ENCODE measurements at places on chromosomes 11 and 22.
A peak's percentile ranks its signal among the peaks of the same experiment; 100 is the strongest.

DNA sequence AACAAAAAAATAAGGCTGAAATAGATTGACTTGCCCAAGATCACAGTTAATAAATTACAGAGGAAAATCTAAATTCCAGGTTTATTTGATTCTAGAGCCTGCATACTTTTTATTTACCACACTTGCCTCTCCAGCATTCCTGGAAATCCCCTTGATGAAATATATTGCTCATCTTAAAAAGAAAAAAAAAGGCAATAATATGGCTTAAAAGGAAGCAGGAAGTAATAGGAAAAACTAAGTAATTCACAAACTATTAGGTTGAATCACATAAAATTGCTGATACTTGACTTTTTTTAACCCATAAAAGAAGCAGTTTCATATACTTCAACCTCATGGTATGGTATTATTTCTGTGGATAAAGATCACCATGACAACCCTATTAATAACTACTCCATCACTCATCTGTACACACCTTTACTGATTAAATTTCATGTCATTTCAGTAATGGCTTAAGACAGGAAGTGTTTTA lies 52.9 kb downstream of the COPB1 start:
- no peak for DNase-seq
- no peaks in the 10 kb centered on the region for H3K27me3 ChIP-seq

GRCh38 chr22:30902496-30903357 lies 65.8 kb downstream of the MORC2 start:
- H3K4me3 ChIP-seq = no peak overlapping the region
- no peaks in the 10 kb centered on the region for H3K4me1 ChIP-seq
- H3K27ac ChIP-seq = no peak overlapping the region
- peaks cover 14% of the 10 kb centered on the region for H3K36me3 ChIP-seq

- no peak overlapping the region for H3K27ac ChIP-seq
- no peaks in the 10 kb centered on the region for H3K4me1 ChIP-seq
- no peaks in the 10 kb centered on the region for H3K27me3 ChIP-seq
- no peak overlapping the region for H3K4me3 ChIP-seq
- H3K36me3 ChIP-seq = no peaks in the 10 kb centered on the region
- no peak for DNase-seq
Observed at GRCh38 chr11:110883256-110883655, 171.0 kb upstream of the ARHGAP20 start.

DNA sequence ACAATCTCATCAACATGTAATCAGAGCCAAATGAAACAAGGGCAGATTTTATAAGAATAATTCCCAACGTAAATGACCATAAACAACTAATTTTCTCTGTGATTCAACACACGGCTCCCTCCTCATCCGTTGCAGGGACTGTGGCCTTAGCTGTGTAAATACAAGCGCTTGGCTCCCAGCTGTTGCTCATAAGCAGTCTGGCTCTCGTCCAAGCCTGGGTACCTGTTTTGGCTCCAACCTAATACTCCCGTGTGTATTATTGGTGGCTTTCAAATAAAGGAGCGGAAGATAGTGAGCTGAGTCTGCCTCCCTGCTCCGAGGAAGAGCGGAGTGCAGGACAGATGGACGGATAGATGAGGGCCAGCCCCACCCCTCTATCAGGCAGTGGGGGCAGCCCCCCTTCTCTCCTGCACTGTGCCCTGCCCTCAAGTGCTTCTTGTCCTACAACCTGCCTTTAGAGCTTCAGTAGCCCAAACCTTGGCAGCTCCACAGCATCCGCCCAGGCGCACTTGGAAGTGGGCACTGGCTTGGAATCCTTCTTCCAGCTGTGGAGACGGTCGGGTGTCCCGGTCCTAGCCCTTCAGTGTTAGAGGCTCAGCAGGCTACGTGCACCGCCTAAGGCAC lies 670.9 kb downstream of the BRD1 start:
- no peaks in the 10 kb centered on the region for H3K4me1 ChIP-seq
- H3K27ac ChIP-seq = no peak overlapping the region
- DNase-seq = peak; percentile 71
- H3K36me3 ChIP-seq = no peaks in the 10 kb centered on the region
- H3K4me3 ChIP-seq = no peak overlapping the region
- peaks cover 70% of the 10 kb centered on the region for H3K27me3 ChIP-seq

- no peaks in the 10 kb centered on the region for H3K36me3 ChIP-seq
- no peak overlapping the region for H3K4me3 ChIP-seq
- no peaks in the 10 kb centered on the region for H3K4me1 ChIP-seq
- H3K27ac ChIP-seq = no peak overlapping the region
Observed at GRCh38 chr11:6124245-6124644, 16.8 kb downstream of the OR56B4 start.

DNA sequence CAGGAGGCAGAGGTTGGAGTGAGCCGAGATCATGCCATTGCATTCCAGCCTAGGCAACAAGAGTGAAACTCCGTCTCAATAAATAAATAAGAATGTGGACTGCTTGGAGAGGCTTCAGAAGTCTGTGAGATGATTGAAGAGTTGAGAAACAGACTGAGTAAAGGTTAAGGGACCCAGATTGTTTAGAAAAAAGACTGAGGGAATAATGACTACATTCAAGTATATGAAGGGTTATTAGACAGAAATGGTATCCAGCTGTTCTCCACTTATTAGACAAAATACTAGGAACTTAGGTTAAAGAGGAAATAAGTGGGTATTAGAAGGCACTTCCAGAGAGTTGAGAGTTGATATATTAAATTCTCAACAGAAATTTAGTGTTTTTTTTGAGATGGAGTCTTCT lies 10.5 kb upstream of the YAP1 start:
- H3K4me3 ChIP-seq = no peak overlapping the region
- no peaks in the 10 kb centered on the region for H3K27me3 ChIP-seq
- no peaks in the 10 kb centered on the region for H3K36me3 ChIP-seq
- no peak for DNase-seq
- H3K4me1 ChIP-seq = no peaks in the 10 kb centered on the region
- H3K27ac ChIP-seq = no peak overlapping the region

- H3K27ac ChIP-seq = no peak overlapping the region
- no peak for DNase-seq
- peaks cover 17% of the 10 kb centered on the region for H3K36me3 ChIP-seq
- peaks cover 5% of the 10 kb centered on the region for H3K4me1 ChIP-seq
Observed at GRCh38 chr11:19934828-19935259, 222.2 kb downstream of the NAV2 start.

DNA sequence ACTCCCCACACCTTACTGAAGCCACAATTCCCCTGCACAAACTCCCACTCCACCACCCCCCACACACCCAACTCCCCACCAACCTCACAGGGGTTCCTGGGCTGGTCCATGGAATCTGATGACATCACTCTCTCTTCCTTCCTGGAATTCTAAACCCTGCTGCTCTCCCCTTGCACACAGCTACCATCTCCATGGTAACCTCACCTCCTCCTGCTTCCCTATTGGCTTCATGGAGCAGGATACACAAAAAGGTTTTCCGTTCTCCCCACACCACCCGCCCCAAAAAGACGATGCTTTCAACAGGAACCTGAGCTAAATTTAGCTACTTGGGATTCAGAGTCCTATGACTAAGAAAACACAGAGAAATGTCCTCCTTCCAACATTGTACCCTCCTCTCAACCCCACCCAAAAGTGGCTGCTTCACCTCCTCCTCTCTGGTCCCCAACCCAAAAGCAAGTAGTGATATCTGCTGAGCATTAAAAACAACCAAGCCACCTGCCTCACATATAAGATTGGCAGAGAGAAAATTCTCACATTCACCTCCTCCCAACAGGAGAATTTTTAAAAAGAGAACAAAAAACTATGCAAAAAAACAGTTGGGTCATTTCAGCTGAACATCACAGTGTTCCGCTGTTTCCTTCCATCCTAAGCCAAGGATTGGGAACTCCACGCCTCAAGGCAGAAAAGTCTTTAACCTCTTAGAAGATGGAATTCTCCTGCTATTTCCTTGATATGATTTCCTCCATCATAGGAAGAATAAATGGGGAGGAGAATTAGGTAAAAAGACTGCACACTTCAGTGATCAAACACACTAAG lies 66.9 kb downstream of the RBFOX2 start:
- DNase-seq = no peak
- peak overlapping the region; percentile 62 for H3K27ac ChIP-seq
- H3K36me3 ChIP-seq = no peaks in the 10 kb centered on the region
- H3K4me1 ChIP-seq = peaks cover 23% of the 10 kb centered on the region
- H3K27me3 ChIP-seq = no peaks in the 10 kb centered on the region

DNA sequence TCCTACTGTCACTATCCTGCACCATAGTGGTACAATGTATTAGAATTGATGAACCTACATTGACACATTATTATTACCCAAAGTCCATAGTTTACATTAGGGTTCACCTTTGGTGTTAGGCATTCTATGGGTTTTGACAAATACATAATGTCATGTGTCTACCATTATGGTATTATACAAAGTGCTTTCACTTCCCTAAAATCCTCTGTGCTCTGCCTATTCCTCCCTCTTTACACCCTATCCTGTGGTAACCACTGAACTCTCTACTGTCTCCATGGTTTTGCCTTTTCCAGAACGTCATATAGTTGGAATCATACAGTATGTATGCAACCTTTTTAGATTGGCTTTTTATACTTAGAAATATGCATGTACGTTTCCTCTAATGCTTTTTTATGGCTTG lies 51.5 kb downstream of the CCDC15 start:
- H3K4me1 ChIP-seq = no peaks in the 10 kb centered on the region
- no peak overlapping the region for H3K4me3 ChIP-seq
- no peaks in the 10 kb centered on the region for H3K27me3 ChIP-seq
- DNase-seq = no peak

- no peaks in the 10 kb centered on the region for H3K4me1 ChIP-seq
- H3K36me3 ChIP-seq = no peaks in the 10 kb centered on the region
- DNase-seq = no peak
- no peak overlapping the region for H3K4me3 ChIP-seq
- peaks cover 6% of the 10 kb centered on the region for H3K27me3 ChIP-seq
Observed at GRCh38 chr11:69186316-69187260, 30.9 kb downstream of the SMIM38 start.

GRCh38 chr11:26741036-26741435 lies 19.2 kb upstream of the SLC5A12 start:
- no peak overlapping the region for H3K27ac ChIP-seq
- H3K4me1 ChIP-seq = no peaks in the 10 kb centered on the region
- H3K36me3 ChIP-seq = no peaks in the 10 kb centered on the region
- no peaks in the 10 kb centered on the region for H3K27me3 ChIP-seq
- H3K4me3 ChIP-seq = no peak overlapping the region

- H3K27me3 ChIP-seq = peaks cover 27% of the 10 kb centered on the region
- H3K36me3 ChIP-seq = no peaks in the 10 kb centered on the region
- H3K27ac ChIP-seq = no peak overlapping the region
- H3K4me1 ChIP-seq = peaks cover 7% of the 10 kb centered on the region
- no peak overlapping the region for H3K4me3 ChIP-seq
Observed at GRCh38 chr22:38938221-38938620, 19.2 kb upstream of the APOBEC3A start.

DNA sequence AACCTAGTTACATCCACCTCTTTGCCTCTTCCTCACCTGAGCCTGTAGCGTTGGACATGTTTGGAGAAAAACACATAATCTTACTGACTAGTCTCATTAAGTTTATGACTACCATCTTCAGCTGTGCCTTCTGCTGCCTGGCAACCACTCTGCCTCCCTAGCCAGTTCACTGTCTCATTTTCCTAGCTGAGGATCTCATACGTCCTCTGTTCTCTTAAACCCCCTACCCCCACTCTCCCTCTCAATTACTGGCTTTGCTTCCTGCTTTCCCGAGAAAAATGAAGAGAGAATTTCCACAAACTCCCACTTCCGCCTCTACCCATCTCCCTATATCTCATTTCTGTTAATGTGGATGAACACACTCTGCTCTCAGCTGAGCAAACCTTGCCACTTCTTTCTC lies 239.3 kb upstream of the POU2AF2 start:
- no peaks in the 10 kb centered on the region for H3K36me3 ChIP-seq
- no peaks in the 10 kb centered on the region for H3K27me3 ChIP-seq
- H3K27ac ChIP-seq = no peak overlapping the region
- DNase-seq = no peak
- H3K4me1 ChIP-seq = no peaks in the 10 kb centered on the region

DNA sequence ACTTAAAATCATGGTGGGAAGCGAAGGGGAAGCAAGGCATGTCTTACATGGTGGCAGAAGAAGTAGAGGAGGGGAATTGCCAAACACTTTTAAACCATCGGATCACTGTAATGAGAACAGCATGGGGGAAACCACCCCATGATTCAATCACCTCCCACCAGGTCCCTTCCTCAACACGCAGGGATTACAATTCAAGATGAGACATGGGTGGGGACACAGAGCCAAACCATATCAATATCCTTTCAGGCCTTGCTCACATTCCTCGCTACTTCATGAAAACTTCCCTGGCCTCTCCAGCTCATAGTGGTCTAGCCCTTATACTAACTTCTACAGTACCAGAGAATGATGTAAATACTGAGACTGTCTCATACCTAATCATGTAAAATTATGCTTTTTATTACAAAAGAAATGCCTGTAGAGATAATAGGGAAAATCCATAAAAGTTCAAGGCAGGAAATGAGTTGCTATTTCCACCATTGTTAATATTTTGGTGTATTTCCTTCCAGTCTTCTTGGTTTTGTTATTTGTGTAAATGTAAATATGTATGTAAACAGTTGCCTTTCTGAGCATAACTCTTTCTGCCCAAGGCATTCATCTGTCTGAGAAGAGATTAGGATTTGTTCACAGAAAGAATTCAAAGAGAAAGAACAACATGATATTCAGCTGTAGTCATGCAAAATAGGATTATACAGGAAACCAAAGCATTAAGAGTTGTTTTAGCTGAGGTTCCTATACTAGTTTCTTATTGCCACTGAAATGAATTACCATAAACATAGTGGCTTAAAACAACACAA lies 104.3 kb upstream of the LDLRAD3 start:
- no peak overlapping the region for H3K4me3 ChIP-seq
- no peak for DNase-seq
- H3K27ac ChIP-seq = no peak overlapping the region
- H3K36me3 ChIP-seq = no peaks in the 10 kb centered on the region

- no peak overlapping the region for H3K27ac ChIP-seq
- H3K36me3 ChIP-seq = no peaks in the 10 kb centered on the region
- H3K4me1 ChIP-seq = peaks cover 25% of the 10 kb centered on the region
Observed at GRCh38 chr22:43953988-43954785, 1.1 kb upstream of the SAMM50 start.

DNA sequence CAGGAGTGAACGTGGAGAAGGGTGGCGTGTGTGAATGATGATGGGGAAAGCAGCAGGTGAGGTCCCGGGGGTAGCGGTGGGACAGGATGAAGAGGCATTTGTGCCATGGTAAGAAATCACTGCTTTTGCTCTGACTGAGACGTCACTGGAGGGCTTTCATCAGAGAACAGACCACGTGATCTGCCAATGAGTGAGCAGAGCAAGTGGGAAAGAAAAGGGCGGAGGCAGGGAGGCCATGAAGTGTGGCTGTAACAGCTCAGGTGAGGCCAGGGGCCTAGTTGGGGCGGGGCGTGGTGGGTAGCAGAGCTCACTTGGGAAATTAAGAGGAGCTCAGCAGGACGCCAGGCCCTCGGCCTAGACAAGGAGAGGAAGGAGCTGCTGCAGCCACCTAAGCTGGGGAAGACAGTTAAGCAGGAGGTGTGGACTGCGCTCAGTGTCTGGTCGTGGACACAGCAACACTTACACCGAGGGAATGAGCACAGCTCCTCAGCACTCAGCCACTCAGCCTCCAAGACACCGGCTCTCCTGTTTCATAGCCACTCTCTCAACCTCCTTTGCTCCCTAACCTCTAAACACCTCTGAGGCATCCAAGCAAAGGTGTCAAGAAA lies 14.1 kb upstream of the TMEM121B start:
- H3K4me1 ChIP-seq = no peaks in the 10 kb centered on the region
- no peak overlapping the region for H3K27ac ChIP-seq
- peaks cover 34% of the 10 kb centered on the region for H3K36me3 ChIP-seq
- no peak overlapping the region for H3K4me3 ChIP-seq
- peak; percentile 41 for DNase-seq

Data from suprapubic skin (tissue), 4 donors.